ENCODE measurements at places on chromosomes 12 and 14.
A peak's percentile ranks its signal among the peaks of the same experiment; 100 is the strongest.

DNA sequence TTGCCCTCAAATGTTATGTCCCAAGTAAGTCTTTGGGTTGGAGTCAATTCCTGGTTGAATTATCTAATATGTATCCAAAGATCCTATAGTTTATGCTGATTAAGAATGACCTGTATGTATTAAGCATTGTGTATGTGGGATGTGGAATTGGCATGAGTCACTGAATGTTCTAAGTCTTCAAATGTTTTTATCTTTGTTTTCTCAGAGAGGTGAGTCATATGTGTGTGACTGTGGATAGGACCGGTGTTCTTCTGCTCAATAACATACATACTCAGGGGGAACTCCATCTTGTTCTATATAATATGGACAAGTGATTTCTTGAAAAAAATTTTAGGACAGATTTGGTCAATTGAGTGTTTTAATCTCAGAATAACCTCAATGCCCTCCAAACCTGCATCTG lies 57.9 kb downstream of the NAV3 start:
- no peak for DNase-seq

- DNase-seq, result no peak
These were observed 121.2 kb upstream of the RTL1 start for GRCh38 chr14:101024686-101025085.

DNA sequence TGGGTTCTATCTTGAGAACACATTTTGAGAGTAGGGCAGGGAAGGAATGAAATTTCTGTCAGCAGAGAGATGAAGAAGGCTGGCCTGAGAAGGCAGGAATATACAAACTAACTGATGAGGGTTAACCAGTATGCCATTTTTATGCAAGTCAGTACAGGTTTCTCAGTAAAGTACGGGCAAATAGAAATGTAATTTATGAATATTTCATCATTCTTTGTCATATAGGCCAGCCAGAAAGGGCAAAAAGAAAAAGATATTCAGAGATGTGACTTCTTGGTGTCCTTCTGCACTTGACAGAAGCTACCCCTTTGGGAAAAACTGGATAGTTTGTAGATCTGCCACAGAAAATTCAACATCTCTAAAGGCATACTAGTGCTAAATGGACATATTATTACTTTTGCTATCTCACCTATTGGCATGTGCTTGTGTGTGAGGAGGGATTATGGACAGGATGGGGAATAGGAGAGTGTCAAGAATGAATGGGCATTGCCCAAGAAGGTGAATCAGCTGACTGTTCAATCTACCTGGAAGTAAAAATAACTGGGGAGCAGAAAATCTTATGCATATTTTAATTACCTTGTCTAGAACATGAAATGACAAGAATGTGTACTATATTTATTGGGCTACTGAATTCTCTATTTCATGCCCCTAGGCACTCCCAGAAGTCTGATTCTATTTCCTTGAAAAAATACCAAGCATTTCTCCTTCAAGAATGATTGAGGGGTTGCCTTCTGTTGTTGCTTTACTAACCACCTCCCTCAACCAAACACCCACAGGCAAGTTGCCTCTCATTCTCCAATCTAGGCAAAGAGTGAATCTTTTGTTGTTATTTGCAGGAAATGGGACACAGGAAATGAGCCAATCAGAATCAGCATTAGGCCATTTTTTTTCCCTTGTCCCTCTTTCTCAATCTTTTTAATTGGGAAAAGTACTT lies 175.1 kb upstream of the SLC38A2 start:
- no peak for DNase-seq

- no peak for DNase-seq
These were observed 32.8 kb downstream of the UBE3B start for GRCh38 chr12:109510196-109510595.

DNA sequence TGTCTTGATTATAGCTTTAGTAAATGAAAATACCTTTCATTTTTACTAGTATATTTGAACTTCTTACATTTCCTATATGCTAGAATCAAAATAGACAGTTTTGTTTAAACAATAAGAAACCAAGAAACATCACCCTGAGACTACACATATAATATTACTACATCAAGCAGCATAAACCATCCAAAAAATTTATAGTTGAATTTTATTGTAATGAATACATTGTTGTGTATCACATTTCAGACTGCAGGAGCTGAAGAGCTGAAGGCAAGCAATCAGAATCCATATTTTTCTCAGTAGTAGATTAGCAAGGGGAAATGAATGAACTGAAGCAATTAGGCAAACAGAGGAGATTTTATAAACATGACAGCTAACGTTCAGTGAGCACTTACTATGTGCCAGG lies 379.2 kb downstream of the BTG1 start:
- DNase-seq, result no peak

GRCh38 chr12:50572287-50572686 lies 67.5 kb downstream of the DIP2B start:
- DNase-seq, result no peak

DNA sequence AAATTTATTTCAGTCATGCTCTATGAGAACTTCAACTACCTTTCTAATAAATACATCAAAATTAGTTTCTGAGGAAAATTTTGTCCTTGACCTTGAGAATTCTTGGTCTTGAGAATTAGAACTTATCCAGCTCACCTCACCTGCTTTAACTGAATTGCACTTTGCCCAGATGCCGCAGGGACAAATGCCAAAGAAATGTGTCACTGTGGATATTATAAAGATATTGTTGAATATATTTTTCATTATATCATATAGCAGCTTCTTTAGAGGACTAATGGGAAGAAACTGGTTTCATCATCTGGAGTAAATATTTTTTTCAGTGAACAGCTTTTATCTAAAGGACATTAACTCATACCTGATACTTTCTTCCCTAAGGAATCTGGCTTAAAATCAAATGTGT lies 54.1 kb downstream of the LRP6 start:
- DNase-seq, result no peak

DNA sequence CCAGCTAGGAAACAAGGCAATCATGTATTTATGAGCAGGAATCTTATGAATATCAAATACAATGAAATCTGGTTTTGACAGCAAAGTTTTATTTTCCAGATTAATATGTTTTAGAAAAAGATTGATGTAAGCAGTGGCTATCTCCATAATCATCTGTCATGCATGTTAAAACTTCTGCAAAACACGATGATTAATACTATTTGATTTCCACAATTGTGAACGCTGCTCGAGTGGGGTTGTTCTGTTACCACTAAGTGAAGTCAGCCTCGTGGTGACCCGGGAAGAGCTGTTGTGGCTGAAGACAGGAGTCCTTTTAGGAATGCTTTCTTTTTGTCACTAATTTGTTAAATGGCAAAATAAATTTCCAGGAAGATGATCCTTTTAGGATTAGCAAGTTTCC lies 9.4 kb downstream of the CFAP251 start:
- DNase-seq, result no peak

DNA sequence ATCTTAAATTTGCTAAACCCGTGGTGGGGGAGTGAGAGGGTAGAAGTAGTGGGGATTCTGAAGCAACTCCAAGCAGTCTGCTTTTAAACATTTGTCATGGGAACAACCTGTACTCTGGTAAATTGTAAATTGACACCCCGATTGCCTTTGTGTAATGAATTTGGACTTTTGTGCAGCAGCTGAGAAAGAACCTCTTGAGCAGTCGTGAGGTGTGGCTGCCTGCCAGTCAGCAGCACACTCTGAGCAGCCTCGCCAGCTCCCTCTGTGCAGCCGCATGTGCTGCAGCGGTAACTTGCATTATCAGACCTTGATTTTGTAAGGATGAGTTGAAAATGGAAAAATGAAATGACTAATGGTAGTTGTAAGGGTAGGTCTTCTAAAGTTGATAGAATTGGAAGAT lies 74.3 kb downstream of the SUSD6 start:
- peak; percentile 83 for DNase-seq

DNA sequence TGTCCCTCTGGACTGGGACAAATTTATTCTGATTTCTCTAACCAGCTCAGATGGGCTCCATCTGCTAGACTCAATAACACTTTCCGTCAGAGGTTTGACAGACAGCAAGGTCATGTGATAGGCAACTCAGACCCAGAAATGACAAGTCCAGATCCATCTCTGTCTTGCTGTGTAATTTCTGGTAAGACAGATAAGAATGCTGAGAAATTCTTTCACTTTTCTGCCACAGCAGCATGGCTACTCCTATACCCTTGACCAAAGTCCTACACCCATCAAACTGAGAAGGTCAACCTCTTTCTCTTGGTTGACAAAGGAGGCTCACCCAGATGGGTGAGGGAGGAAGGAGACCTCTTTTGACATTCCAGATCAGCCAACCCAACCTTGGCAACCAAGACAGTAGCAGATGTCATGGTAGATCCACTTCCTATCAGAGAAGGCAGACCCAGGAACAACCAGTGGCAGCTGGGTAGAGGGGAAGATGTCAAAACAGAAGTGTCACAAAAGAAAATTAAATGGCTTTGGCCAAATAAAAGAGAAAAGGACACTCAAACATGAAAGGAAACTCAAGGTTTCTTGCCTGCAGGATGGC lies 36.9 kb upstream of the PRKAB1 start:
- DNase-seq, result no peak

- no peak for DNase-seq
These were observed 156.7 kb downstream of the CEP128 start for GRCh38 chr14:80784820-80785219.

DNA sequence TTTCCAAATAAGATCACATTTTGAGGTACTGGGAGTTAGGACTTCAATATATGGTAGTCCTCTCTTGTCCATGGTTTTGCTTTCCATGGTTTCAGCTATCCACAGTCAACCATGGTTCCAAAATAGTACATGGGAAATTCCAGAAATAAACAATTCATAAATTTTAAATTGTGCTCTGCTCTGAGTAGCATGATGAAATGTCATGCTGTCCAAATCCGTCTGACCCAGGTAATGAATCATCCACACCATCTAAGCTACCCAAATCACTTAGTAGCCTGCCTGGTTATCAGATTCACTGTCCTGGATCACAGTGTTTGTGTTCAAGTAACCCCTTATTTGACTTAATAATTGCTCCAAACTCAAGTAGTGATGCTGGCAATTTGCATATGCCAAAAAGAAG lies 197.9 kb downstream of the TMTC3 start:
- no peak for DNase-seq

- DNase-seq, result no peak
These were observed 43.0 kb downstream of the NCOR2 start for GRCh38 chr12:124524231-124524925.

DNA sequence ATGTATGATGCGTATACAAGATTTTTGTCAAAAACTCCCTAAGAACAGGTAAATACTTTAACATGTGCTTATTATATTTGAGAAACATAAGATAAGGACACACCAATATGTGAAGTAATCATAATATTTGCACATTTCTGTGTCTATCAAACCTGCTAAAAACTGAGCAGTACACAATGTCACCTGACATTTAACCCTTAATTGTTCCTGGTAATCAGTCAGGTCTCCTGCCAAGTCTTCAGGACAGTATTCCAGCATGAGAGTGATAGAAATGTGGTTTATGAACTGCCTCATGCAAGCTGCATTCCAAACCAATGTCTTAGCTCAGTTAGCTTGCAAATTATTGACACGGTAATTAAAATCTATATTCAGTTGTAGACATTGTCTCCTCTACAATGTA lies 4.2 kb downstream of the SOX5 start:
- DNase-seq, result no peak

DNA sequence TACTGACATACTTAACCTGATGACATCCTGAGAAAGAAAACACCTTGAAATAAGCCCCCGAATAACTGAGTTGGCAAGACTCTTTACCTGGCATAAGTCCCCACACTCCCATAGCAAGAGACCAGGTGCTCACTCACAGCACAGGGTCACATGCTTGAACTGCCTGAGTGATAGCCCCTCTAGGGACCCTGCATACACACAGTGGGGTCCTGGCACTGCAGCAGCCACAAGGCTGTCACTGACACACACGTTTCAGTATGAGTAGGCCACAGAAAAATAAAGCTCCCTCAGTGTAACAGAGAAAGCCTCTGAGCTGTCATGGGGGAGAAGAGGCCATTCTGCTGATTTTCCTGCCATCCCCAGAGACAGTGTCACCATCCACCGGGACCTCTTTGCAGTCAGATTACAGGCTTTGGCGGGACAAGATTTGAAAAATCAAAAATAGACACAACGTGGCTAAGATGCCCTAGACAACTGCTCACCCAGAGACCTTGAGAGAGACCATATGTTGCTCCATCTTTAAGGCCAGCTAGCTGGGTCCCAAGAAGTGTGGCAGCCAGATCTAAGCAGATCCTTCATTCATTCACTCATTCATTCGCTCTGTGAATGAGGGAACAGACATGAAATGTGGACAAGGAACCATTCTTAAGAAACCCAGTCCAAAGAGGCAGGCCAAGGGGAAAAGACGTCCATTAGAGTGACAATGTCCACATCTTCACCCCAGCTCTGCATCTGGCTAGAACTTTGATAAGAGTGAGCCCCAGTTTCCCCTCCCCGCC lies 1.6 kb downstream of the SCARB1 start:
- DNase-seq, result no peak

DNA sequence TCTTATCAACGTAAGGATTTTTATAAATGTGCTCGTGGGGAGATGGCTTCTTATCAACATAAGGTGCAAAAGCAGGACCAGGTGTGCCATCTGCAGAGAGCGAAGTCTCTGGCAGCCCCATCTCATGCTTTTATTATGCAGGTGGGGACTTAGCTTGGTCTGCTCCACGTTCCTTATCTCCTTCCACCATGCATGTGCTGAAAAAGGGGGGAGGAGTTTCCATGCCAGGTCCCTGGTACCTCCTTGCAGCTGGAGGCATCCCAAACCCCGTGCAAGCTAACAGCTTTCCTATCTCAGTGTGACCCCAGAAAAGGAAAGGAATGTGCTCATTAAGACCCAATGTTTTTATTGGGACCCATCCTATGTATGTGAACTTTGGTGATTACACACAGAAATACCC lies 608.5 kb downstream of the TMEM121 start:
- no peak for DNase-seq

DNA sequence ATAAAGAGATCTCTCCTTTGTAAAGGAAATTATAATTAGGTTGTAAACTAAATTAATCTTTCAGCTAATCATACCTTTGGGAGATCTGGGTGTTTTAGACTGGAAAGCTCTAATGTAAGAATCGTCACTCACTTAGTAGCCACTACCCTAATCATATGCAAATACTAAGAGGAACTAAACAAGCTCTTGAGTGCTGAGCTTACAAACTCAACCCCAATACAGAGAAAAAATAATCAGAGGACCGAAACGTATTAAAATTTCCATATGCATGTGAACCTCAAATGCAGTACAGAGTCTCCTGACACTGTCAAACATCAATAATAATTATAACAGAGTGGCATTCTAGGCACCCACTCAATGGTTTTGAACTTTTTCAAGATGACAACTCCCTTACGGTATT lies 235.3 kb upstream of the FOXN3 start:
- DNase-seq, result no peak

GRCh38 chr12:122891661-122892525 lies 4.0 kb downstream of the VPS37B start:
- no peak for DNase-seq

- DNase-seq, result no peak
These were observed 1070.6 kb downstream of the TRHDE start for GRCh38 chr12:73342733-73343132.

- no peak for DNase-seq
These were observed 113.9 kb upstream of the PELI2 start for GRCh38 chr14:56004323-56004722.

DNA sequence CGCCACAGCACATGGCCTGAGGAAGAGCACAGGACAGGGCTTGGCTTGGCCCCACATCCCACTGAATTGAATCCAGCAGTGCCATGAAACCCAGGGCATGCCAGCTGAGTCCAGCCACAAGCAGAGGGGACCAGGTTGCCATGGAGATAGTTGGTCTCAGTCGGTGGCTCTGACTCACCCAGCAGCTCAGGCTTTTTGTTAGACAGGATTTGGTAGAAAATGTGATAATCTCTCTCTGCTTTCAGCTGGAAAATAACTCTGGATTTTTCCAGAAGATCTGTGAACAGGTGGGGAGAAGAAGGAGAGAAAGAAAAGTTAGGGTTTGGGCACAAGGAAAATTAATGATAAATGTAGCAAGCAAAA lies 4.8 kb downstream of the MYH7 start:
- no peak for DNase-seq
